ENCODE measurements at places on chromosomes 5 and 9.

GRCh38 chr9:16412740-16413139, 457.7 kb downstream of the BNC2 start:
- DNase-seq: peak; percentile 86

- DNase-seq: no peak
These were observed 50.8 kb downstream of the PAPPA start for GRCh38 chr9:116204252-116204882.

- DNase-seq: no peak
These were observed 187.7 kb downstream of the ZSWIM6 start for GRCh38 chr5:61519728-61520277.

DNA sequence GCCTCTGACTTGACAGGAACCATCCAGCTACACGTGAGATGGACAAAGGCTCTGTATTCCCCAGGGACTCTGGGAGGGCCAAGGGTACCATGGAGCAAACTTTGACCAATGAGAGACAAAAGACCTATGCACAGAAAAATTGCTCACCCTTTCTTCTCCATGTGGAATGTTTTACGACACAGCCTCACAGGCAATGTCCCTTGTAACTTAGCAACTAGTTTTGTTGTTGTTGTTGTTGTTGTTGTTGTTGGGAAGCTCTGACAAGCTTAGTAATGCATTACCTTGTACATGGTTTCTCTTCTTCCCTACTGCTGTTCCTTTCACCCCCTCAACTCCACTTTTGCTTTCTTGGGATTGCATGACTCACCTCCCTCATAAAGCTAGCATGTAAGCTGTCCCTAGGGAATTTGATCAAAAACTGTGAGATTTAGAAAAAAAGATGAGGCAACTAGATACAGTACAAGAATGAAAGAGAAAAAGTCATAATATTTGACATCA, 550.9 kb downstream of the RAB3C start:
- no peak for DNase-seq

GRCh38 chr9:25602400-25603044, 75.7 kb downstream of the TUSC1 start:
- no peak for DNase-seq

DNA sequence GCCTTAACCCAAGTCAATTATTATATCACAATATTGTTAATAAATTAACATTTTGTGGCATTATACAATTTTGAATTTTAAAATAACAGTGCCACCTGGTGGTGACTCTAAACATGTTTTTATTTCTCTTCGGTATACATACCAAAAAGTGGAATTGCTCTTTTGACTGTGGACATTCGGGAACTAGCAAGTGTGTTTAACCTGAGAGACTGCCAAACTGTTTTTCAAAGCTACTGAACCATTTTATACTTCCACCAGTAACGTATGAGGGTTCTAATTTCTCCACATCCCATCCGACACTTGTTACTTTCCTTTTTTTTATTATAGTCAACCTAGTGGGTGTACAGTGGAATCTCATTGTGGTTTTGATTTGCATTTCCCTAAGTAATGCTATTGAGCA, 18.3 kb upstream of the HSDL2 start:
- peak; percentile 21 for DNase-seq

- no peak for DNase-seq
These were observed 18.6 kb downstream of the ANKHD1 start for GRCh38 chr5:140420226-140420570.

DNA sequence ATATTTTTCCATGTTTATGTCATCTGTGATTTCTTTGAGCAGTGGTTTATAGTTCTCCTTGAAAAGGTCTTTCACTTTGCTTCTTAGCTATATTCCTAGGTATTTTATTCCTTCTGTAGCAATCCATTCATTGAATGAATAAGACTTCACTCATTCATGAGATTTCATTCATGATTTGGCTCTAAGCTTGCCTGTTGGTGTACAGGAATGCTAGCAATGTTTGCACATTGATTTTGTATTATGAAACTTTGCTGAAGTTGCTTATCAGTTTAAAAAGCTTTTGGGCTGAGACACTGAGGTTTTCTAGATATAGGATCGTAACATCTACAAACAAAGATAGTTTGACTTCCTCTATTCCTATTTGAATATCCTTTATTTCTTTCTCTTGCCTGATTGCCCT, 15.9 kb downstream of the RLN2 start:
- no peak for DNase-seq

GRCh38 chr5:43772764-43773477, 169.9 kb downstream of the NNT start:
- DNase-seq: no peak

DNA sequence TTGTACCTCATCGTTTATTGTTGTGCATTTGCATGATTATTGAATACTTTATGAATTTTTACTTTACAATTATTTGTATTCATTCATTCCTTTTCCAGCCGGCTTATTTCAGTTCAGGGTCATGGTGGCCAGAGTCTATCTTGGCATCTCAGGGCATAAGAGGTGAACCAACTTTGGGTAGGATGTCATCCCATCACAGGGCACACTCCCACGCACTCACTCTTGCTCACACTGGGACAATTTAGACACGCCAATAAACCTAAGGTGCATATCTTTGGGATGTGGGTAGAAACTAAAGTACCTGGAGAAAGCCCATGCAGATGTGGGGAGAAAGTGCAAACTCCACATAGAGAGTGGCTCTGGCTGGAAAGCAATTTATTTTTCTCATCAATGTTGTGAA, 158.1 kb upstream of the MAST4 start:
- DNase-seq: no peak

DNA sequence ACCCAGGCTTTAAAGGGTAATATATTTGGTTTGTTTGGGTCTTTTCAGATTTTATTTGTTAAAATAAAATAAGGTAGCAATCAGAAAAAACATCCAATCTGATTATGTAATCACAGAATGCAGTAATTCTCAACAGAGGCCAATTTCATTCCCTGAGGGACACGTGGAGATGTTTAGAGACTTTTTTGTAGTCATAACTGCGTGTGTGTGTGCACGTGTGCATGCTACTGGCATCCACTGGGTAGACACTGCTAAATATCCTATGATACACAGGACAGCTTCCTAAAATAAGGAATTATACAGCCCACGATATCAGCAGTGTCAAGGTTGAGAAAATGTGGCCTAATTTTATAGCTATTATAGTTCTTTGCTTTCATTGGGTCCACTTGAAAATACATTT, 180.8 kb upstream of the KLF9 start:
- DNase-seq: no peak

DNA sequence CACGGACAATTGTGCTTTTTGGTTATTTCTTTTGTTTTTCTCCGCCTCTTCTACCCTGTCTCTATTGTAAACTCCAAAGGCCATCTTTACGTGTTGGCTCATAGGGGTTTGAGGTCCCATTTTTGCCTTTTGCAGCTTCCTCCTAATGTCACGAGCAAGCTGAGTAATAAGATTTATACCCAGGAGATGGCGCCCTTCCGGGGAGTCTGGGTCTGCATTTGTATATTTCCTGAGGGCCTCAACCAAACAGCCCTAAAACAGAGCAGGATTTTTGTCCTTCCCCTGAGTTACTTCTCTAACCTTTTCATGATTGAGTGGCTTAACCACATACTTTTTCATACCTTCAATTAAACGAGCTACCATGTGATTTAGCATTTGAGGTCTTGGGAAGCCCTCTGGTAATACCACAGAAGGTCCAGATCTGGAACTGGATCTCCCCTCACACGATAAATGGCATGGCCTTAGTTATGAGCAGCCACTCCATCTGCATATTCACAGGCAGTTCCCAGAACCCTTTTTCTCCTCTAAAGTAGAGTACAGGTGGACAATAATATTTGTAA, 11.2 kb upstream of the CFAP95 start:
- no peak for DNase-seq

GRCh38 chr5:78606241-78606640, 42.3 kb downstream of the LHFPL2 start:
- no peak for DNase-seq

DNA sequence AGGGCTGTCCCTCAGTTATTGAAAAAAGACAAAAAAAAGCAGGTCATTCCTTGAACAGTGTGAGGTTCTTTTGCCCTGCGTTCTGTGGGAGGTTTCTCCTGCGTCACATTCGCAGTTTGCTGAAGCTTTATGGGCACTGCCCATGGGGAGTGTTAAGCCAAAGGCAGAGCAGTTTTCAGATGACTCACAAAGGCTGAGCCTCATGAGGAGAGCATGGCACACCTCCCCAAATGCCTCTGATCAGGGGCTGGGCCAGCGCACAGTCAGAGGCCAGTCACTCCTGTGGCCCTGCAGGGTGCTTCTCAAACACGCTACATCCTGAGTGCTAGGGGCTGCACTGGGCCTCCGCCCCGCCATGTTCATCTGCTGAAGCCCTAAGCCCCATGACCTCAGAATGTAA, 38.4 kb downstream of the IRX1 start:
- no peak for DNase-seq

- no peak for DNase-seq
These were observed 29.3 kb downstream of the SLC1A1 start for GRCh38 chr9:4519604-4520003.

DNA sequence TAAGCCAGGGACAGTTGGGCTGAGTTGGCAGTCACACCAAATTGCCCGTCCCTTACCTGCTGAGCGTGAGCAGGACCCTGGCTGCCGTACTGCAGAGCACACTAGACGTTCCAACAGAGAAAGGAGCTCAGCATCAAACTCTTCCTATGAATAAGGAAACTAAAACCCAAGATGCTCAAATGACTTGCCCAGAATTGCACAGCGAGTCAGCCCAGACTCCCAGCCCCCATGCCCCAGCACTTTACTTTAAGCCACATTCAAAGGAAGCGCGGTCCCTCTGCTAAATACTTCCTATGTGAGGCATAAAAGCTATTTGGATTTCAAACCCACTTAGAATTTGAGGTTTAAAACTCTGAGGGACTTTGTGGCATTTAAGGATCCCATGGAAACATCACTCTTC, 23.9 kb downstream of the PAX5 start:
- DNase-seq: no peak

GRCh38 chr5:130488252-130488651, 584.0 kb downstream of the CHSY3 start:
- no peak for DNase-seq

DNA sequence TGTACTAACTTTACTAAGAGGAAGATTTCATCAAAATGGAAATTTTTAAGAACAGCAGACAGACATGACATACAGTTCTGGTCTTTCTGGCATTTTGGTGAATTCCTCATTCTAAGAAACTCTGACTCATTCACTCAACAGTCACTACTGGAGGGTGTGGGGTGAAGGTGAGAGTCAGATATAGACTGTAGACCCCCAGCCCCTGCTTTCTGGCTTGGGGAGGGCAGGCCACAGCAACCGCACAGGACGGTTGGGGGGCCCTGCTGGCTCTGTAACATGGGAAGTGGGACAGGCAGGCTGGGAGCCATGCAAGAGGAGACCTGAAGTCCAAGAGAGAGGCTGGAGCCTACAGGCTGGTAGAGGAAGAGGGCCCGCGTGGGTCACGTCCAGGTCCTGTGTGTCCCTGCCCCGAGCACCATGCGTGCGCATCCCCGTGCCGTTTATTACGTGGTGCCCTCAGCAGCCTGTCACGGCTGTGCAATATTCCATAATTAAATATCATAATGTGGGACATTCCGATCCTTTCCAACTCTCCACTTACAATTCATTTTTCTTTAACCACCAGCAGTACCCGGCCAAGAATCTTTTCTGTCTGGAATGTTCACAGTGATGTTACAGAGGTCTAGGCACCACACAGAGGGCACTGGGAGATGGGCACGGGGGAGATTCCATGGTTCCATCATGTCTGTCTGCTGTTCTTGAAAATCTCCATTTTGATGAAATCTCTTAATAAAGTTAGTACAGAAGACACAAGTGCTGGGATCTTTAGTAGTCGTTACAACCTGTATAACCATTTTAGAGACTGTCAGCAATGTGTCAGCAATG, 75.5 kb downstream of the SEMA4D start:
- no peak for DNase-seq

DNA sequence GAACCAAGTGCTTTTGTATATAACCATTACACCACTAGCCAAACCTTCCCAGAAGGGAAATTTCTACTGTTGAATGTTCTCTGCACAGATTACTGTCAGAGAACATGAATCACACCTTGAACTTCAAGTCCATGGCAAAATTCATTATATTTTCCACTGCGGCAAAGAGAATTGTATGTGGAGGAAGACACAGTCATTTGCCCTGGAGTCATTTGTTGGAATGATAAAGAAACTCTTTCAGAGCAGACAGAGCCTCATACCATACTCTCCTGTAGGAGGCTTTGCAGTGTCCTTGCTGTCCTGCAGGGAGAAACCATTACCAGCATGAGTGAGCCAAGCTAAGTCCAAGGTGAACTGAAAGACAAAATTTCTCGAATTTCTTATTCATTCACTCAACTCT, 369.0 kb downstream of the ARHGEF28 start:
- DNase-seq: no peak

GRCh38 chr5:145568581-145568980, 266.6 kb downstream of the PRELID2 start:
- DNase-seq: no peak

- no peak for DNase-seq
These were observed 238.1 kb downstream of the ROR2 start for GRCh38 chr9:91711755-91712601.
